T follicular helper cell (primary cell): ENCODE measurements at places on chromosomes 4 and X.

- DNase-seq: no peak
Measured at GRCh38 chrX:149871433-149871832, 9.6 kb upstream of the MAGEA8 start.

- no peak for DNase-seq
Measured at GRCh38 chr4:114870987-114871386, 242.4 kb downstream of the NDST4 start.

DNA sequence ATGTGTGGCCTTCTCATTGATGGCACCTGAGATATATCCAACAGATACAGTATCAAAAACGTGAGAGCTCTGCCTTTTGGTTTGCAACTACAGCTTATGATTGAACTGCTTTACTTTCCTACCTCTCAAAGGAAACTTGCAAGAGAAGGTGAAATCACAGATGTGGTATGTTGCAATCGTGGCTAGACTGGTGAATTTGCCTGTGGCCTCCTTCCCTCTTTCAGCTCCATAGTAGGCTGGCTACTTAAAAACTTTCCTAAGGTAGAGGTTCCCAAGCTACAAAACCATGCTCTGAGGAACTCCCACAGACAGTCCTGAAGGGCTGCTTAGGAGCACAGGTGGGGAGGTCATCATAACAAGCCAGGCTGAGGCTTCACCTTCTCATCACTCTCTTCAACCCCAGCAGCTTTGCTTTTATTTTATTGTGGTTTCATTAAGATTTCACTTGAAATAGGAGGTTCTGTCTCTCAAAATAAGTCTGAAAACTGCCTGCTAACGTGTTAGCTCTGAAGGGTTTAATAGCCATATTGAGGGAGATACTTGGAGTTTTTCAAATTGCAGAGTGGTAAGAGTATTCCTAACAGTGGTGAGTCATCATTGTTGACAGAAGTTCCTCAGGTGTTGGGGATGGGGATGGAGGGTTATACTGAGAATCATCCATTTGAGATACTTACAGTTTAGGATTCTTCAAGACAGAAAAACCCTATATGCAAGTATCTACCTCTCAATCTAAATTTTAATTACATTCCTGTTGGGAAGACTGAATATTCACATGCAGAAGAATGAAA lies 93.5 kb upstream of the UCP1 start:
- no peak for DNase-seq

DNA sequence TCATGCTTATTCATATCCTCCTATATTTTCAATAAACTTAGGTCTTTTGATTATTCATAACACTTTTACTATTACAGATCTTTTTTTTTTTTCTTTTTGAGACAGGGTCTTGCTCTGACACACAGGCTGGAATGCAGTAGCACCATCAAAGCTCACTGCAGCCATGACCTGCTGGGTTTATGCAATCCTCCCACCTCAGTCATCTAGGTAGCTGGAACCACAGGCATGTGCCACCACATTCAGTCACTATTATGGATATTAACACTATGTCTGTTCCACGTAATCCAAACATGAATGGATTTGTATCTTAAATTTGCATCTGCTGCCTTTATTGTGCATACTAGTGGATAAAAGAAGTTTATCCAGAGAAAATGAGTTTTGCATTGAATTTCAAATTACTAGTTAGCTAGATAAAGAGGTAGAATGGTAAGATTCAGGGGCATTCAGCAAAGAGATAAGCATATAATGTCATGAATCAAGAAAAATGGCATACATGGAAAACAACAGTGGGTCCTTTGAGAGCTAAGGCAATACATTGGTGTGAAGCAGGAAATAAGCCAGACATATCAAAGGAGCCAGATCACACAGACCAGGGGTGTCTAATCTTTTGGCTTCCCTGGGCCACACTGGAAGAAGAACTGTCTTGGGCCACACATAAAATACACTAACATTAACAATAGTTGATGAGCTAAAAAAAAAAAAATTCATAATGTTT lies 13.9 kb downstream of the ANAPC10 start:
- DNase-seq: no peak
